CD4-positive, alpha-beta T cell (primary cell): ENCODE measurements at places on chromosomes 4 and X. TPM values are rescaled to one million over a fixed set of nuclear protein-coding genes. Genes with fewer than 3 reads are reported as not detected.

- DNase-seq = no peak
These were observed 64.8 kb downstream of the MAD2L1 start for GRCh38 chr4:120001850-120002249.

DNA sequence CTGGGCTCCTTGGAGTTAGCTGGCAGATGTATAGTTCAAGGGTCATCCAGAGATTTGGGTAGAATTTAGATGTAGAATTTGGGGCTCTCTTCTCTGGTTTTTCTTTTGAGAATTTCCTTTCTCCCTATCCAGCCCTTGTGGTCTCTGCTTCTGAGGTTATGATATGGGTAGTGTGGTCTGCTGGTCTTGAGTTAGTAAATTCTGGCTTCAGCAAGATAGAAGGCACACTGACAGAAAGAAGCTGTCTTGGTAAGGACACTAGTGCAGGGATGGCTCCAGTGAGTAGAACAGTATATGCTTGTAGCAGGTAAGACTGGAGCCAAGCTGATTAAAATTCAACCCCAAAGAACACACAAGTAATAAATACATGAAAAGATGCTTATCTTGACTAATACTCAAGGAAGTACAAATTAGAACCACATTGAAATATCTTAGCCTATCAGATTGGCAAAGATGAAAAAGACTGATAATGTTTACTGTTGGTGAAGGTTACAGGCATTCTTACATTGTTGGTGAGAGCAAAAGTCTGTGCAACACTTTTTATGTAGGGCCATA, 2.1 kb upstream of the IL9R start:
- DNase-seq = no peak

GRCh38 chrX:112627206-112627605, 52.5 kb downstream of the LHFPL1 start:
- no peak for DNase-seq

DNA sequence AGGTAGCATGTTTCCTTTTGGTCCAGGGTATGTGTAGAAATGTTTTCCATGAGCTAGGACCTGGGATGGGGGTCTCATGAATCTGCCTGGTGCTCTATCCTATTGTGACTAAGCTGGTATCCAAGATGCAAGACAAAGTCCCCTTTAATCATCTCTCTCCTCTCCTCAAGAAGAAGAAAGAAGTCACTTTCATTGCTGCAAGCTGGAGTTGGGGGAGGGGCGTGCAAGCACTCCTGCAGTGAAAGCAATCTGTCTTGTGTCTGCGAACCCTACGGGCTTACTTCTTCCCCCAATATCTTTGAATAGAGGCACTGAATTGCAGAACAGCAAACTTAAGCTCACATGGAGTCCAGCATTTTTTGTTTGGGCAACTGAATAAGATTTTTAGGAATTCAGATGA, 27.2 kb upstream of the GRPR start:
- DNase-seq = no peak

GRCh38 chr4:102687982-102688433, 72.8 kb downstream of the MANBA start:
- DNase-seq = no peak

- no peak for DNase-seq
These were observed 30.0 kb upstream of the ANXA5 start for GRCh38 chr4:121726642-121727268.

- no peak for DNase-seq
These were observed 1005.9 kb upstream of the PABPC4L start for GRCh38 chr4:135207531-135207930.

DNA sequence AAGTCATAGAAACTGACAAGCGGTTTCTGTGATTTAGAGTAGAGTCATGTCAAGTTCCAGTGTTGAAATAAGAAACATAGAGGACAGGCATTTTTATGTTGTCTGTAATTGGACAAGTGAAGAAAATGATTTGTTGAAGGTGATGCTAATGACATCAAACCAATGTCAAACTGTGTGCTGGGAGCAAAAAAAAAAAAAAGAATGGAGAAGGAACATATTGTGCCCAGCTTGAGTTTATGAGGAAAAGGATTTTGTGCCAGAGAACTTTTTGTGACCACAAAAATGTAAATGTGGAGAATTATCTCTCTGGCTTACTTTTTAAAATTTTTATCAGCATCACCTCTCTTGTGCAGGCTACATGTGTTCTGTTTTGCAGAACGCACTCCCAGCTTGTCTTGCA, 495.7 kb downstream of the RAPGEF2 start:
- DNase-seq = no peak

DNA sequence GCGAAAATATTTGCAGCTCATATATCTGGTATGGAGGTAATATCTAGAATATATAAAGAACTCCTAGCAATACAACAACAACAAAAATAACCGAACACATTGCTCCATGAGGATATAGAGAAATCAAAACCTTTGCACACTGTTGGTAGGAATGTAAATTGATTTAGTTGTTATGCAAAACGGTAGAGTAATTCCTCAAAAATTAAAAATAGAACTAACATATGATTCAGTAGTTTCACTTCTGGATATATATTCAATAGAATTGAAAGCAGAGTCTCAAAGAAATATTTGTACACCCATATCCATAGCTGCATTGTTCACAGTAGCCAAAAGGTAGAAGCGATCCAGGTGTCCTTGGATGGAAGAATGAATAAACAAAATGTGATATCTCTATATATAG, 203.0 kb upstream of the CNKSR2 start:
- DNase-seq = no peak

The TRIML2 gene
- total RNA-seq = not detected

The IRF2 gene
- total RNA-seq = 14.9 TPM

The CENPE gene
- total RNA-seq = 2.7 TPM

The KLB gene
- not detected for total RNA-seq

The GAB1 gene
- 0.27 TPM for total RNA-seq

The DGKK gene
- not detected for total RNA-seq

The BMX gene
- total RNA-seq = not detected

The C4orf33 gene
- 9.1 TPM for total RNA-seq

The MAPK10 gene
- 0.36 TPM for total RNA-seq
